ENCODE measurements at places on chromosomes 7 and 10. TPM values are rescaled to one million over a fixed set of nuclear protein-coding genes. Genes with fewer than 3 reads are reported as not detected.

GRCh38 chr10:32155075-32155516 lies 98.9 kb upstream of the KIF5B start:
- DNase-seq, result no peak

DNA sequence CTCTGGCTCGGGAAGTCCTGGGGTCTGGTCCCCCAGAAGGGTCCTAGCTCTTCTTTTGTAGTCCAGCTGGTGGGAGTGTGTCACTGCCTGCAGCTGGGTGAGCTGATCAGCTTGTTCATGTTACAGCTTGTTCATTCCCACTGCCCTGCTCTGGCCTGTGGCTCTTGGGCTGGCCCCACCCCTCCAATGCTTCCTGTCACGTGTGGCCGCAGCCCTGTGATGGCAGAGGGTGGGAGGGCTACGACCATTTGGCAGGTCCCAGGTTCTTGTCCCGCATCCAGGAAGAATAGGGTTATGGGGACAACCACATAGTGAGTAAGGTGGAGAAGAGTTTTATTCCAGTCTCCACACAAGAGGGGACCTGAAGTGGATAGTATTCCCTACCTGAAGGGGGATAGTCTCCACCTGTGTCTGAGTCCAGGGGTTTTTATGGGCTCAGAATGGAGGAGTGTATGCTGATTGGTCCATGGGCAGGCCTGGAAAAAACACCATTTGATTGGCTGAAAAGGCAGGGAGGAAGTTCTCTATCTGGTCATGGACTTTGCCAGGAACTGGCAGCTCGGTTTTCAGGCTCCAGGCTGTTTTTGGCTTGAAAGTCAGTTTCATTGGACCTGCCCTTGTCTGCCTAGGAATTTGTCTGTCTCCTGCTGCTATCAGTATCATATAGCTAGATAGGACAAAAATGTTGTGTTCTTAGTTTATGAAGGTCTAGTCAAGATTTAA lies 13.1 kb downstream of the SDHAF3 start:
- DNase-seq, result no peak

Gene ZNF239
- 2.2 TPM for total RNA-seq

- DNase-seq, result no peak
These were observed 97.4 kb downstream of the LRRC18 start for GRCh38 chr10:48842231-48842630.

DNA sequence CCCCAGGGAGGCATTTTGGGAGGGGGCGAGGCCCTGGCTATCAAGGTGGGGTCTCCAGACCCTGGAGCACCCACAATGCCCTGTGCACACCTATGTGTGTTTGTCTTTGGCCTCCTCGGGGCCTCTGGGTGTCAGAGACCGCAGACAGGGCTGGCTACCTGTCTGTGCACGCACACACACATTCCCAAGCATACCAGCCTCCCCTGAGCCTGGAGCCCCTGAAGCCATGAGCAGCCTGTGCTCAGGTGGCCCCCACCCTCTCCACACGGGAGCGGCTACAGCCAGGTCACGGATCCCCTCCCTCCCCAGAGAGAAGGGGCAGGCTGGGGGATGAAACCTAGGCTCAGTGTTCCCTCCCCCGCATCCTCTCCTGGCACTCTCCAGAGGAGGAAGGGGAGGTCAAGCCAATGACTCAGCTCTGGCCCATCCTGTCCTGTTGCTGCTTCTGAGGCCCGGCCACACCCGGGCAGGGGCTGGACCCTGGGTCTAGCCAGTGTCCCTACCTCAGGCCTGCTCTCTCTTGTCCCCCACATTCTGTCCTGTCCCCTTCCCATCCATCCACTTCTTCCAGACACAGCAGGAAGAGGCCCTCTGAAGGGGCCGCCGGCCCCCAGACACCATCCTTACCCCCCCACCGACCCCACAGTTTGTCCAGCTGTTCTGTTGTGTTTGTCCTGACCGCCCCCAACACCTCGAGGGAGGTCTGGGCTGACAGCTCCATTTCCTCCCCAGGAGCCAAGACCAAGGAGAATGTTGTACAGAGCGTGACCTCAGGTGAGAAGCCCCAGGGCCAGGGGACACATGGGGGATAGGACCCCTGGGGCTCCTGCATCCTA lies 720 bp downstream of the SNCG start:
- DNase-seq, result peak; percentile 84

DNA sequence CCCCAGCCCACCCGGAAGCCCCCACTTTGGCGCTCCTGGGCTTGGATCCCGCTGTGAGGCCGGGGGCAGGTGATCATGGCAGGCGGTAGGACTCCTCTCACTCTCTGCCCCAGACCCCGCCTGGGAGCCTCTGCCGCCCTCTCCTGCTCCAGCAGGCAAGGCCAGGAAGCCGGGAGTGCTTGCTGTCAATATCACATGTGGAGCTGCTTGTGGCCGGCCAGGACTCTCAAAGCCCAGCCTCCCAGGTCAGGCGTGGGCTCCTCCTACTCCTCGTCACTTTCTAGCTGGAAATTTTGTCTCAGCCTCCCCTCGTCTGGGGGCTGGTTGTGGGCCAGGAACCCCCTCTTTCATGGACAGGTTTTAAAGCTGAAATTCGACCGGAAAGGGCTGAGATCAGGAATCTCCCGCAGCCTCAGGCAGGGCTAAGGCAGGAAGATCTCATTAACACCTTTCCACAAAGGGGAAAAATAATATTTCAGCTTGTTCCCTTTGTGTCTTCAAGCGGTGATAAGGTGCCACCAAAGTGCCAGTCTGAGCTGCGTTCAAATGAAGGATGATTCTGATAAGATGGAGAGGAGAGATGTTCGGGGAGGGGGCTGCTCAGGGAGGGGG lies 273.6 kb upstream of the PODXL start:
- DNase-seq, result peak; percentile 33

DNA sequence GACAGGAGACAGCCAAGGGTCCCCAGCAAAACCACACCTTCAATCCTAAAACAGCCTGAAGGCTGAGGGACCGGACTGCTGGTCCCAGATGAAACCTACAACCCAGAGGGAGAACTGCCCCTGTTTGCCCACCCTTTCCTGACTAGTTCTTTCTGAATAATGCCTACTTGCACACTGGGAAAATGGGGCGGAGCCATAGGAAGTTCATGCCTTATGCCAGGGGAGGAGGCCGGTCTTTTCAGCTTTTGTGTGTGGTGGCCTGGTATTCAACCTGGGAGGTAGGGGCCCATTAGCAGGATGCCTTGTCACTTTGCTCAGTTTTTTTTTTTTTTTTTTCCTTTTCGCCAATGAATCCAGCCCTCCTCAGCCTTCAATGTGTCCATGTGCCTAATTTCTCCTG lies 20.7 kb downstream of the TOMM7 start:
- no peak for DNase-seq

DNA sequence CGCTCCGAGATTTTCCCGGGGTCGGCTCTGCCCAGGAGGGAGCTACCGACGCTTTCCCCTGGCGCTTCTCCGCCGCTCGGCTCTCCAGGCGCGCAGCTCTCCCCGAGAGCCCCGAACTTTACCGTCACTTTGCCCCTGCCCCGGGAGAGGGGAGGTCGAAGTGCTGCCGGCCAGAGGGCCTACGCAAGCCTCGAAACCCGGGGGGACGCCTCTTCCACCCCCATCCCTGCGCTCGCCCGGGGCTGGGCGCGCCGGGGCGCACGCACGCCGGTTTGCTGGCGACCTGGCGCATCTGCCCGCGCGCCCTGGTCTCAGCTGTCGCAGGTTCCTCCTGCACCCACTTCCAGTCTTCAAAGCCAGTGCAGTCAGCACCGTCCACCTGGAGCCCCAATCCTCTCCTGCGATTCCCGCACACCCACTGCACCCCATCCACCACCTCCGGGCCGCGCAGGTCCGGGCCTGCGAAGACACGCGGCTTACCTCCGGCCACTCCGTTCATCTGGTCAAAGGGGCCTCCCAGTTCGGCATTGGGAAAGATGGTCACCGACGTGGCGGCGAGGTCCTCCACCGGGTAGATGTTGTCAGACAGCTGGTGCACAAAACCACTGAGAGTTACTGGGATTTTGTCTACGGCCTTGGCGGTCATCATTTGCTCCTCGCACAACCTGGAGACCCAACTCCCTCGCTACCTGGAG lies 638 bp downstream of the EGR2 start:
- DNase-seq, result peak; percentile 28

DNA sequence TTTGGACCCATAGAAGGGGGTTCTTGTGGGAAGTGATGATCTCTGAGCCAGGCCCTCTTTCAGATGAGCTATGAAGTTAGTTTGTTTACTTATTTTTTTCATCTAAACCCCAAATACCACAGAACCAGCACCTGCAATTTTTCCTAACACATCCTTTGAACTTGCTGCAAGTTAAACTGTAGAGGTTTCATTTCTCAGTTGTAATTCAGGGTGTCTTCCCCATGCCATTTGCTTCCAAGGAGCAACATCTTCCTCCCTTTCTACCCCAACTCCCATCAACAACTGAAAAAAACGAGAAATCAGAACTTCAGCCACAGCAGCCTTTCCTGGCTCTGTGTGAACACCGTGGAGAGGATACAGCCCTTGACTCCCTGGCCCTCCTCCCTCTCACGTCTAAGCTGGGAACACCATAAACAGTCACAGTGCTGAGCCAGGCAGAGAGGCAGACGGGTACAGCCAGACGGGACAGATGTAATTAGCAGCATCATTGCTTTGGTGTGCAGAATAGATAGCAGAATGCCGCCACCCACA lies 63.6 kb downstream of the RGS10 start:
- no peak for DNase-seq

- DNase-seq, result no peak
These were observed 34.8 kb downstream of the GRK5 start for GRCh38 chr10:119242186-119242585.

DNA sequence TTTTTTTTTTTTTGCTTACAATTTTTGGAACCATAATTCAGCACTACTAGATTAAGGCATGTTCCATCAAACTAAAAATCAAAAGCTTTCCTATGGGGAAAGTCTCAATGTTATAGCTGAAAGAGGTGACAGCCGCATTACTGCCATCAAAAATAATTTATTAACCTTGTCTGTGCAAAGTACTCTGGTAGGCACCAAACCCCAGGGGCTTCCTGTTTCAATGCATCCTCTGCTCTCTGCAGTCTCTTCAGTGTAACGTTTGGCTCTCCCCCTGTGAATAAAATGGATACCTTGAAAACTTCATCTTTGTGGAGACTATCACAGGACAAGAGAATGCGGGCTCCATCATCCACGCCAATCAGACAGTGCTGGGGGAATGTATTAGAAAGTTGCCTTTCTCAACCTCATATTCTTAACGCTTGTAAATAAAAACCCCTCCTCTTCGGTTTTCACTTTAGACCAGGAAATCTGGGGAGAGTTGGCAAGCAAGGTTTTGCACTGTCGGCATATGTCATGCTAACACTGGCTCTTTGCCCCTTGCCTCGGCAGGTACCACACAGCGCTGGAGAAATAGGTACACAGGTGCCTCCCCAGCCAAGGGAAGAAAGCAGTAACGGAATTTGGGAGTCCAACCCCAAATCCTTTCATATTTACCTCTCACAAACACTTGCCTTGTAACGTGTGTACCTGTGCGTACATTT lies 1.6 kb upstream of the NRG3 start:
- no peak for DNase-seq

DNA sequence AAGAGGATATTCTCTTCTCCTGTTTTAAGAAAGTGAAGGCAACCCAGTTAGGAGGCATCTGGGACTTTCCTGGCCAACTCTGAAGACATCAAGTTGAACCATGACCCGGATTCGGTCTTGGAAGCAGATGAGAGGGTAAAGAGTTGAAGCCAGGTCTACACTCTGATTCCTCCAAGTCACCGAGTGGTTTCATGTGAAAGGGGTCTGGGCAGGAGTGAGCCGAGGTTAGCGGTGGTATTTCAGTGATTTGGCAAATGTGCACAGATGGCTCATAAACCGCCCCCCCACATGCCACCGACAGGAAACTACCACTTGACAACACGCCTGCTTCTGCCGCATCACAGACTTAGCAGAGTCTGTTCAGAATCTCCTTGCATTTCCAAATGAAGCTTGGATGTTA lies 11.4 kb upstream of the REPIN1 start:
- DNase-seq, result no peak

DNA sequence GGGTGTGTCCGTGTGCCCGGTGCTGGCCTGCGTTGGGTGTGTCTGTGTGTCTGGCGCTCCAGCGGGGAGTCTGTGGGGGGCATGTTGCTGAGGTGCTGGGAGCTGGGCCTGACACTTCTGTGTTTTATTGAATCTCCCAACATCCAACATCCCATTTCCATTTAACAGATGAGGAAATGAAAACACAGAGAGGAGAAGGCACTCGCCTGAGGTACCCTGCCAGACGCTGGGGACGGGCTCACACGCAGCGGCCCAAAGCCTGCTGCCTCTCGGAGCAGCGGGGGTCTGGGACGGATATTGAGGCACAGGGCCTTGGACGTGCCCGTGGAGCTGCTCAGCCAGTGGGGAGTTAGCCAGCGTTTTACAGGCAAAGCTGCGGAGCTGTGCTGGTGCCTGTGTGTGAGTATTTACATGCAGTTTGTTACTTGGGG lies 133.9 kb downstream of the DNAJB6 start:
- no peak for DNase-seq

- no peak for DNase-seq
These were observed 58.3 kb upstream of the NANOS1 start for GRCh38 chr10:118971187-118971586.

DNA sequence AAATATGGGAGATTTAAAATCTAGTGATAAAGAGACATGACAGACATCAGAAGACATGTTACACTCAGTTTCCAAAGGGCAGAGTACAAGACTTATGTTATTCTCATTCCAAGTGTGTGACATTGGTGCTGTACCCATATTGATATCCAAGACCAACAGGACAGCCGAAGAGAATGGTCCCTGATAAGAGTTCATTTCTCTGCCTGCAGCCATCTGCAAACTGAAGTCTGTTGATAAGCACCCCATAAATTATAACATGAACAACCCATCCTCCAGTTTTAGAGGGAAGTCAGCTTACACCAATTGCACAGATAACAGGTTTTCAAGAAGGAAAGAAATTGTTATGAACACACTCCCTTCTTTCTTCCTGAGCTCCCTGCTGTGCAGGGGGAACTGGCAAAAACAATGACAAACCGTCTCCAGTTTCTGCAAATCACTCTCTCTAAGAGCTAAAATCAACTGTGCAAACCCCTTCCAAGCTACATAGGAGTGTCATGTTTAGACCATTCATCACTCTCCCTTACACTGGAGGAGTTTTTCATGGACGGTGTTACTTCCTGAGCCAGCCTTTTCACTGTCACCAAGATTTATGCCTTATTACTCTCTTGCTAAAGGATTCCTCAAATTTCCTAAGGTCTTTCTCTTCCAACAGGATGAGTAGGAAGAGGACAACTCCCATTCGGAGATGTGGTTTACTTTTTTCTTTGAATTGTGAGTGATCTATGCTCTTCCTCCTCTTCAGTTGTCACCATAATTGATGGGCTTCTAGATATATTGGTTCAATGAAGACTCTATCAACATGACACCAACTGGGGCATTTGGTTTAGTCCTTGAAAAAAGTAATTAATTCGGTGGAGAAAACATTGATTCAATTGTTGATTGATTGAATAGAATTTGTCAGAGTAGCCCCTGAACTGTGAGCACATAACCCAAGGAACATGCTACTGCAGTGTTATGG lies 80.3 kb upstream of the FAM171A1 start:
- no peak for DNase-seq

Data from left cardiac atrium (tissue), 4 donors.